ENCODE measurements at places on chromosomes 7 and 10. TPM values are rescaled to one million over a fixed set of nuclear protein-coding genes. Genes with fewer than 3 reads are reported as not detected.

- DNase-seq, result no peak
Measured at GRCh38 chr10:78774614-78774998, 294.2 kb upstream of the ZMIZ1 start.

GRCh38 chr7:29135846-29136245 lies 10.5 kb downstream of the CPVL start:
- DNase-seq, result no peak

Gene DPP6
- not detected for total RNA-seq

DNA sequence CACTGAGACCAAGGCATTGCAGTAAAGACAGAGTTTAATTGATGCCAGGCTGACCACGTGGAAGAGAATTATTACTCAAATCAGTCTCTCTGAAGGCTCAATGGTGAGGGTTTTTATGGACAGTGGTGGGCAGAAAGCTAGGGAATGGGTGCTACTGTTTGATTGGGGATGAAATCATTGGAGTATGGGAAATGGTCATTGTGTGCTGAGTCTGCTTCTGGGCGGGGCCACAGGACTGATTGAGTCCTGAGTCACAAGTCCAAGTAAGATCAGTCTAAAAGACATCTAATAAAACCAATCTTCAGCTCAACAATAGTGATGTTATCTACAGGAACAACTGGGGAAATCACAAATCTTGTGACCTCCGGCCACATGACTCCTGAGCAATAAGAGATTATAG lies 868.4 kb downstream of the SORCS3 start:
- no peak for DNase-seq

DNA sequence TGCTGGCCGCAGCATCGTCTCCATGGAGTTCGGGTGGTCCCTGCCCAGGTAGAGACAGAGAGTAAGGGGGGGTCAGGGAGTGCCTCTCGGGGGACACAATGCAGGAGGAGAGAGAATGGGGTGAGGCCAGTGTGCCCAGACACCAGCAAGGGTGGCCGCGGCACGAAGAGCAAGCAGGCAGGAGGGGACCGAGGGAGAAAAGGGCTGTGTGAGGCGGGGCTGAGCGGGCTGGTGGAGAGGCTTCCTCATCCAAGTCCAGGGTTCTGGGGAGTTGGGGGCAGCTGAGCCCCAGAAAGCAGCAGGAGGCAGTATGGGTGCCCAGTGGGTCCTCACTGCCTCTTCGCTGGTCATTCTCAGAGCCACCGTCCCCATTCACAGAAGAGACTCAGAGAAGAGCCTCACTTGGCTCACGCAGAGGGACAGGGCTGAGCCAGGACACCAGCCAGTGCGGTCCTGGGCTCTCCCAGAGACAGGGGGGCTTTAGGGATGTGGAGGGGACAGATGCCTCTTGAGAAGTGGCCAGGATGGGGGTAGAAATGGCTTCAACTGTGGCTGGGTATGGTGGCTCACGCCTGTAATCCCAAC lies 78.9 kb downstream of the MICALL2 start:
- no peak for DNase-seq

- DNase-seq, result no peak
Measured at GRCh38 chr7:111750228-111750627, 187.9 kb upstream of the IMMP2L start.

Gene SPRN
- total RNA-seq, result not detected

DNA sequence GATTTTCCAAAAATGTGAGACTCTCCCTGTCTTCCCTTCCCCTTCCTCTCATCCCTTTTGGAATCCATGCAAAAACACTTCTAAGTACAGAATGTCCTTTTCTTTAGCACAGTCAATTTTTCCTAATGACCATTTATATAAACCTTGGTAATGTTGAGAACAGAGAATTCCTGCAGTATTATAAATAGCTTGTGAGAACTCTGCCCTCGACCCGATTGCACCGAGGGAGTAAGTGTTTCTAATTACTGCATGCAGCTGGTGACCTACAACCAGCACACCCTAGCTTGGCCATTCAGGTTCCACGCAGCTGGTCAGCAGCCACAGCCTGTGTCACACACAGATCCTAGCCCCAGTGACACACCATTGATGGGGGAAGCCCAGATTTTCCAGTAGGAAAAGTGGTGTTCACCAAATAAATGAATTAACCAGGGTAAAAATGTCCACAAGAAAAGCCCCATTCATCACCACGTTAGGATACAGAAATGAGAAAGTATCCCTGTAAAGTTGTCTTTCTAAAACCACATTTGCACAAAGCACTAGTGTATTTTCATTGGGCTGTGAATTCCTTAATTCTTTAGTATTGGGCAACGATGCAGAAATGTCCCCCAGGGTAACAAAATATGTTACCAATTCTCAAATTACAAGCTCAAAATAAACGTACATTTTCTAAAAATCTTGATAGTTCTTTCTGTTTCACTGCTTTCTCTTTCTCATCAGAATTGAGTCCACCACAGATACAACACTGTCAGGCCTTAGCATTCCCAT lies 499.0 kb upstream of the KLF6 start:
- DNase-seq, result no peak

DNA sequence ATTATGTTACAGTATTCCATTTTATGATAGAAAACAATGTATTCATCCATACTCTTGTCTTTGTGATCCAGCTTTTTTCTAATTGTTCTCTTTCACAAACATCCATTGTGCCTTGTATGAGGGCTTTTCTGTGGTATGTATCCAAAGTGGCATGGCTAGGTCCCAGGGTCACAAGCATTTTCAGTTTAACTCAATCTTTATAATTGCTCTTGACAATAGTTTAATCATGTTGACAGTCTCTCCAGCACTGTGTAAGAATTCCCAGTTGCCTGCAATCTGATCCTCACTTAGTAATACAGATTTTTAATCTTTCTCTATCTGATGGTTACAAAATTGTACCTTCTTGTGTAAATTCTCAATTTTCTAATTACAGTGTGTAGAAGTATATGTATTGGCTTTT lies 533.4 kb downstream of the NEBL start:
- DNase-seq, result no peak

DNA sequence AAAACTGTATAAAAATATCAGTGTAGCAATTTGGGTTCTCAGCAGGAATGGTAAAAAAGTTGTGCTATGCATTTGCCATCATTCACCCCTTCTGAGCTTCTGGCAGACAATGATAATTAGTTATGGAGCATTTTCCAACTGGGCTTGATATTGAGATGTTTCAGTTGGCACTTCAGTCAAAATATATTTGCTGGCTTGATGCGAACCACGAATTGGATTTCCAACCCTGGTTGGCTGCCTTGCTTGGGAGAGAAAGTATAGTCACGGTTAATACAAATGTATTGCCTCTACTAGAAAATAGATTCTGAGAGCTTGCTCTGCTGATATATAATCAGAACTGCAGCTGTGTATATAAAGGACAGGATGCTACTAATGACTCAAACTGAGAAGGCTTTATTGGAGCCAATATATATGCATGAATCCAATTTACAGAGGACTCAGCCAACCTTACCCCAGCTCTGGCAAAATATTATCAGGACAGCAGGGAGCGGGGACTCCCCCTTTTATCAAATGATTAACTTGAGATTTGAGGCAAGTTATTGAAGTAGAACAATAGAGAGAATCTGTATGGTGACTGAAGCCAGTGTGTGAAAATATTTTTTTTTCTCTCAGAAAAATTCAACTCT lies 219.8 kb upstream of the SMIM30 start:
- DNase-seq, result no peak

Gene ZNF438
- 5.1 TPM for total RNA-seq

- peak; percentile 13 for DNase-seq
Measured at GRCh38 chr10:5679606-5680005, 5.0 kb upstream of the TASOR2 start.

Gene LIPN
- total RNA-seq, result not detected

Data from A172 (cell line).